Brain microvascular endothelial cell (primary cell): ENCODE measurements at places on chromosomes 12 and 14.

DNA sequence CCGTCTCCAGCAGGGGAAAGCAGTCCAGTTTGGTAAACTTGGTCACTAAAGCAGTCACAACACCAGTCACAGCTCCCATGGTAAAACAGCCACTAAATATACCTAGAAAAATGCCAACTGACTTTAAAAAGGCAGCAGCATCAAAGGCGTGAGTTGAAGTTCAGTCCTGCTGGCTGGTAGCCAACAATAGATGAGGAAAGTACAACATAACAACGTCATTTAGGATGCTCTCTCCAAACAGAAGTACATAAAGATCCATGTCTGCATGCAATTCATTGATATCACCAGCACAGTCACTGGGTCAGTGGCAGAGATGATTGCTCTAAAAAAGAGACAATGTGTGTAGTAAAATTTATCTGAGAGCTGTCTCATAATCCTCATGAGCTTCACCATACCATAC, 59.3 kb upstream of the TMPO start:
- no peak for DNase-seq

- DNase-seq, result peak; percentile 72
Observed at GRCh38 chr14:55071870-55072640, 20.6 kb downstream of the MAPK1IP1L start.

- no peak for DNase-seq
Observed at GRCh38 chr12:114696443-114697242, 12.7 kb upstream of the TBX3 start.

DNA sequence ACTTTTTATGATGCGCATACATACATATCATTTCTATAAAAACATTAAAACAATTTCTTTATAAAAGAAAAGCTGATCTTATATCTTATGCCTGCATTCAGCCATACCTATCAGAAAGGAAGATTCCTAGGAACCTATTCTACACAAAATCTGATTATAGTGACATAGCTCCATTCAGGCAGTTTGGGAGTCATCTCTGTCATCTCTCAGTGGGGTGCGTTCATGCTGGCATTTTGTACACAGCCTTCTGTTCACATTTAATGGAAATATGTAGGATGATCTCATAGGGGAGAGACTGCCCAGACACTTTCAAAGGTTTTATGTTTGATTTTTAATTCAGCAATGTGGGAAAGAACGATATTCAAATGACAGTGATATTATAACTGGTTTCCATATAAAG, 52.9 kb downstream of the ATL1 start:
- DNase-seq, result no peak

DNA sequence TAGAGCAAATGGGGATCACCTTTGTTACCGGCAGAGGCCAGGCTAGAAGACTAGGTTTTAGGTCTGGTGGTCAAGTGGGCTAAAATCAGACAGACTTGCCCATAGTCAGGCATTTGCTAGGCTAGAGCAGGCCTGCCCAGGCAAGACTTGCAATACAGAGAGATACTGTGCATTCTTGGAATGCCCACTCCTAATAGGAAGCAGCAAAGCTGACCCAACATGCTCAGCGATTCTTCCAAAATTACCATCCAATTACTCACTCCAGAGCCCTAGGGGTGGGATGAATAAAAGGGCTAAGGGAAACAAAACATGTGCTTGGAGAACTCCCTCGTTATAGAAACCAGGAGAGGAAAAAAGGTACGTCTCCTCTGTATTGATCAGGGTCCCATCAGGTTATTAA, 187.8 kb upstream of the AMIGO2 start:
- DNase-seq, result no peak

DNA sequence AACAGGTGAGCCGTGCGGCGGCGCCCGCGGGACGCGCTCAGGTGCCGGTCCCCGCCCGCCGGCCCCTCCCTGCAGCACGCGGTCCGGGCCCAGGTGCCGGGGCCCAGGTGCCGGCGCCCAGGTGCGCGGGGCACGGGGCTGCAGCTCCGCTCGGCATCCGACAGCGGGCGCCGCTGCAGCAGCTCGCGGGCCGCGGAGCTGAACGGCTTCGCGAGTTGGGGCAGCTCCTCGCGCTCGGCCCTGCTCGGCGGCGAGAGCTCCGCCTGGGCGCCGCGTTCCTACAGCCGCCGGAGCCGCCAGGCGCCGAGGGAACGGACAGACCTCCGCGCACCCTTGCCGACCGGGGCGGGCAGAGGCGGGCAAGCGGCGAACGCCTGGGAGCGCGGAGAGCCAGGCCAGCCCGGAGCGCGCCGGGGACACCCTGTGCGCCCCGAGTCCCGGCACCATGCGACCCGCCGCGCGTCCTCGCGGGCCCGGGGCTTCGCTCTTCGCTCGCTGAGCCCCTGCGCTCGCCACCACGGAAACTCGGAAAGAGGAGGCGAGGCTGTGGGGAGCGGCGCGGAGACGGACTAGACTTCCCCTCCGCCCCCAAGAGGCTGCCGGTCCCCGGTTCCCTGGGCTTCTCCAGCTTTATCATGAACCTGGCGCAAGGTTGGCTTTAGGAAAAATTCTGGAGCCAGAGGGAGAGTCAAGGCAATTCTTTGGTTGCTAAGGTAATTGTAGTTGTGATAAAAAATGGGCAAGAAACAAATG, at the start of gene RGS6:
Gene RGS6 (plus strand): TSS at position 201 of the 753 bp plus-strand sequence.
- no peak for DNase-seq

- no peak for DNase-seq
Observed at GRCh38 chr14:79525416-79525815, 685.9 kb downstream of the DIO2 start.

- DNase-seq, result no peak
Observed at GRCh38 chr12:103571286-103571685, 15.8 kb upstream of the STAB2 start.

DNA sequence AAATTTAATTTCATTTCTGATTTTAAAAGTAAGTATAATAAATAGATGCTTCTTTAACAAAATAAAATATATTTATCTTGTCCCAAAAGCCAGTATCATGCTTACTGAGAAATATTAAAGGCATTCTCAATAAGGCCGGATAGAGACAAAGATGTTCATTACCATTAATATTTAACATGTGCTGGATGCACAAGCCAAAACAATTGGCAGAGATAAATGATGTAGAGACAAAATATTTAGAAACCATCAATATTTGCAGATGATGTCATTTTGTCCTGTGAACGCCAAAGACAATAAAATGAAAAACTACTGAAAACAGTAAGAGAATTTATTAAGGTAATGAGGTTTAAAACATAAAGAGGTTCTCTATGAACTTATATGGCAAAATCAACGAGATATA, 313.5 kb downstream of the ITPR2 start:
- no peak for DNase-seq

DNA sequence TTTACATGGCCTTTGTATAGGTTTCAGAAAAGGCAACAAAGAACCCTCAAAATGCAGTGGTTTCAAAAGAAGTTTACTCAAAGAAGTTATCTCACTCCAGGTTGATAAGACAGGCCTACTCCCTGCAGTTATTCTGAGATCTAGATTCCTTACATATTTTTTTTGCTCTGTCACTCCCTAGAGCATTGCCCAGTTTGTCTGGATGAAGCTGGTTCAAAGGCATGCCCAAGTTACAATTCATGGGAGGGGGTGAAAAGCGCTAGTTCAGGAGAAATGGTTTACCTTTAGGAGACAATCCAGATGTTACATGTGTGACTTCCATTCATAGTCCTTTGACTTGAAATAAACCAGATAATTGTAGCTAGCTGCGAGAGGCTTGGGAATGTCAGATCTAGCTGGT, 115.0 kb downstream of the TPH2 start:
- peak; percentile 1 for DNase-seq

GRCh38 chr12:121236776-121237175, 26.8 kb downstream of the P2RX4 start:
- no peak for DNase-seq

GRCh38 chr12:115230606-115231005, 546.6 kb upstream of the TBX3 start:
- DNase-seq, result no peak

GRCh38 chr12:129901254-129901653, 2.6 kb downstream of the TMEM132D start:
- DNase-seq, result peak; percentile 58

DNA sequence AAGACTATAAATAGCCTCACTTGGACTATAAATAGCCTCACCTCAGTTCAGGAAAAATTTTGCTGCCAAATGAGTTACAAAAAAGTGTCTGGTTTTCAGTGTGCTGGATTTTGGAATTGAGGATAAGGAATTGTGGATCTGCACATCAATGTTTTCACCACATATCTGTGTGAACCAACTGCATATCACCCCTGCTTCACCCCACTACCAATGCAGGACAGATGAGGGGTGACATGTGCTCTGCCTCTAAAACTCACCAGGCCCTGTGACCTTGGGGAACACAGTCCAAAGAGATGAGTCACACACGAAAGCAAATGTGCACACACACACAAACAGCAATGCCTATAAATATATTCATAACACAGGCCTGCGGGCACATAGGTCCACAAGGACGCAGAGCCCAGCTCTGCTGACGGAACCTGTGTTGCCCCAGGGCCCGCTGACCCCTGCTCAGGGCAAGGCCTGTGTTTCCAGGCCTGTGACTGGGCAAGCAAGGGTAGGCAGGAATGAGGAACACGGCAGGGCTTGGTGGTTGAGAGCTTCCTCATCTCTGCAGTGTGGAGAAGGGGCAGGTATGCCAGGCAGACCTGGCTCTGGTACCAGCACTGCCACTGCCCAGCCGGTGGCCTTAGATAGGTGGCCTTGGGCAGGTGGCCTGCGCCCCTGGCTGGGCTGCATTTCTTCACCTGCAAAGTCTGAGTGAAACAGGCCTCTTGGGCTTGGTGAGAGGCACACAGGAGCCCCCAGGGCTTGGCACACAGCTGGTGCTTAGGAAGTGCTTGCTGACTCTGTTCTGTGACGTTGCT, 82.4 kb downstream of the ARL6IP4 start:
- peak; percentile 57 for DNase-seq

- DNase-seq, result no peak
Observed at GRCh38 chr14:64857979-64858744, 21.5 kb downstream of the SPTB start.

DNA sequence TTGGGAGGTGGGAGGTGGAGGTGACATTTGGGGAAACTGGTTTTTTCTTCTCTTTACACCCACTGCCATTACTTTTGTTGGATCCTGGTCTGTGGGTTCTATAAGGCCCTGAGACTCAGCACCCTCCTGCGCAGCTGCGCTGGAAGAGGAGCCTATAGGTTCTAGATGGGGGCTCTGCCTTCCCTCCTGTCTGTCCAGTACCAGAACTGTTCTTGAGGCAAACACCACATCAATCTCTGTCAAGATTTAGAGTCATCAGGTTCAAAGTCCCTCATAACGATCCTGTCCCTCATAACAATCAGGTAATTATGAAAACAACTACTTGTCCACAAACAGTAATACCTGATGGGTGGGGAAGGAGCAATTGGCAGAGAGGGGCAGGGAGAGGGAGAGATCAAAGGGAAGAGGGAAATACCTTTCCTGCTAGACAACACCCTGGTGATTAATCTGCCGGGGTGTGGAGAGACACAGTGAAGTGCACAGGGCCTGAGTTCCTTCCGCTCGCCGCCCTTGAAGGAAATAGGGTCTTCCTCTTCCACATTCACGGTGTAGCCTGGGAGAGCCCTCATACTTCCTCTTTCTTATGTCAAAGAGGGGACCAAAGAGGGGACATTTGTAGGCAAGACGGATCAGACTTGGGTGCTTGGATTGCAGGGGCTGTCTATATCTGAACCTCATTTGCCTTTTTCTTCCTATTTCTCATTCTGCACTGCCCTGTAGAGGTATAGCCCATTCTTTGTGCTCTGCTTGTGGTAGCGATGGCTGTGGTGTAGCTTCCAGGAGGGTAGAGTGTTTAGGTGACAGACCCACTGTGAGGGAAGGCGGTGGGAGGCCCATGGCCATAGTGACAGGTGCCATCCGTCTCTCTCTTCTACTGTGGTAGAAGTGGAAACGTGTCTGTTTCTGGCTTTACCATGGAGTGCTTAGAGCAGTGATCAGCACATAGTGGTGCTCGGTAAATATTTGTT, 12.6 kb downstream of the GPRC5A start:
- DNase-seq, result no peak

DNA sequence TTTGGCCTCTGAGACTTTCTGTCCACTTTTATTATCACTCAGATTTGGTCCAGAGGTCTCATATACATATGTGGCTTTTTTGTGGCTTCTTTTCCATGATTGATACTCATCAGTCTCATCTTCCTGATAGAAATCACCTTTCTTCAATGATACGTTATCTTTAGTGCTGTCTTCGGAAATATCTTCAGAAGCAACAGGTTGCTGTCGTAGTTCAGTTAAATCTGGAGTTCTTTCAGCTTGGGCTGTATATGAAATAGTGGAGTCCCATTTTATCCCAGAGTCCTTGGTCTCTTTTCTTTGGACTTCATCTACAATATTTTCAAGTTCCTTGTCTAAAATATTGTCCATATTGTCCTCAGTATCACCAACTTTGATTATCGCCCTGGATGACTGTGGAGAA, 41.0 kb downstream of the FAM186A start:
- DNase-seq, result no peak

DNA sequence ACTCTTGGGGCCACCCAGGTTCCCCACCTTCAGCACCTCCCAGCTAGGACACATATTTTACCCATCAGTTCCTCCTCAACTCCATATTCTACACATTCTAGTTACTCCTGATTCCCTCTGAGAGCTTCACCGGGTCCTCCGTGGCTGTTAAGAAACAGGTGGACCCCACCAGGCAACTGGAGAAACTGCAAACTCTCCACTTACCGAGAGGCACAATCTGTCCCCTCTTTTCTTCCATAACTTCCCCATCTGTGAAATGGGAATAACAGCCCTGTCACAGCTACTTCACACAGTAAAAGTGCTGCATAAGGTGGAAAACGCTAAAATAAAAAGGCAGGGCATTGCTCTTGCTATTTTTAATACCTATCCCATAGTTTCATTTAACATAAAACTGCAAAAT, 1.5 kb downstream of the SLC7A8 start:
- no peak for DNase-seq

DNA sequence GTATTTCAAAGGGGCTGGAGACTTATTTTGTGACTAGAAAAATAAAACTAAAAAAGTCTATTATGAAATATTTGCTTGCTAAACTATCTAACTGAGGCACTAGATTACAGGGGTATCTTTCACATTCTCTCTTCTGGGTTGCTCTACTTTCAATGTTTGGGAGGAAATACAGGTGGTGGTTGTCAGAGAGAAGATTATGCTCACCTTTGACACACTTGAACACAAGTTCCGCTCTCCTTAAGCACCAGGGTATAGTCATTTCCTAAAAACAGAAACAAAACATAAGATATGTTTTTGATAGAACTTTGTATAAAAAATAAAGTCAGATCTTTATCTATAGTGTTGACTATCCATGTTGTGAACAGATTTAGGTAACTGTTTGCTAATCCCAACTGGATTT, 45.4 kb upstream of the FGF6 start:
- DNase-seq, result no peak
